ENCODE measurements at places on chromosomes 2 and 18.

- no peak for DNase-seq
Observed at GRCh38 chr18:41700416-41700815, 254.6 kb upstream of the PIK3C3 start.

- no peak for DNase-seq
Observed at GRCh38 chr2:209471037-209471436, 47.2 kb downstream of the MAP2 start.

- no peak for DNase-seq
Observed at GRCh38 chr18:51092117-51092516, 62.1 kb downstream of the SMAD4 start.

- DNase-seq: peak; percentile 5
Observed at GRCh38 chr2:85131116-85131515, 2.1 kb upstream of the TCF7L1 start.

GRCh38 chr2:207311316-207312005 is 145.7 kb upstream of the KLF7 start:
- no peak for DNase-seq

DNA sequence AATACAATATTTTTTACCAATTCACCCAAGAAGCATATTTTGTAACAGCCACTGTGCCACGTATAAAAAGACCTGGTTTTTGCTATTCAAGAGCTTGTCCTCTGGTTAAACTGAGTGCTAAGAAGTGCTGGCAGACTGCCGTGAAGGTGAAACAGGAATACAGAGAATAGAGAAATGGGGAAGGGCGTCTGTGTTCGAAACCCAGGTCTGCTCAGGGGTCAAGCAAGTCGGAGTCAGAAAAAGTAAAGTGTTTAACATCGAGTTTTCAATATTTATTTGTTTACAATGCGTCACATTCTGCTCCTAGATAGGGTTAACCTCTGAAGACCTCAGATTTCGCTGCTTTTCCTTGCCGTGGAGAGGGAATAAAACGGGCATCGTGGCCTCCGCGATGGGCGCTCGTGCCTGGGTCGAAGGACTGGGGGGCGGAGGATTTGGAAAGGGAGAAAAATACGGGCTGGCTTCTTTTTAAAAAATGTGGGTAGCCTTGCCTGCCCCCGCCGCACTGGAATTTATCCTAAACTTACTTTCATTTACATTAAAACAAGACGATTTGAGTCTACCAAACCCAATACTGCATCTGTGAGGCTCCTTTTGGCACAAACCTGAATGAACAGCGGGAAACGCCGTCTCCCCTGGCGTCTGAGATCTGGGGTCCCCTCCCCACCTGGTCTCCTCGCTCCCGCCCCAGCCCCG is 1.1 kb upstream of the SNTG2 start:
- no peak for DNase-seq

GRCh38 chr2:232354069-232354468 is 24.5 kb upstream of the ALPP start:
- no peak for DNase-seq

DNA sequence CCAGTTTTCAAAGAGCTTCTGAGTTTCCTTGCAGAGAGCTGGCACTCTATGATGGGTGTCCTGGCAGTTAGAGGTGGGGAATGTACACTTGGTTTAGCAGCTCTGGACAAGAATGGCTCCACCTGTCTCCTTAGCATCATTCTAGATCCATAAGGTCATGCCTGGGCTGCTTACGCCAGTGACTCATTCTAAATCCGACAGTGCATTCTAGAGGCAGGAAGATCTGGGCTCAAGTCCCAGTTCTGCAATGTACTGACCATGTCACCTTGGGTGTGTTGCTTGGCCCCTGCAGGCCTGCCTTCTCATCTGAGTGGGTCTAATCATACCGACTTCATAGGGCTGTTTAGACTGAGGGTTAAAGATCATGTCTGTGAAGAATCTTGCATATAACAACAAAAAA is 46.5 kb downstream of the PTGR3 start:
- no peak for DNase-seq

DNA sequence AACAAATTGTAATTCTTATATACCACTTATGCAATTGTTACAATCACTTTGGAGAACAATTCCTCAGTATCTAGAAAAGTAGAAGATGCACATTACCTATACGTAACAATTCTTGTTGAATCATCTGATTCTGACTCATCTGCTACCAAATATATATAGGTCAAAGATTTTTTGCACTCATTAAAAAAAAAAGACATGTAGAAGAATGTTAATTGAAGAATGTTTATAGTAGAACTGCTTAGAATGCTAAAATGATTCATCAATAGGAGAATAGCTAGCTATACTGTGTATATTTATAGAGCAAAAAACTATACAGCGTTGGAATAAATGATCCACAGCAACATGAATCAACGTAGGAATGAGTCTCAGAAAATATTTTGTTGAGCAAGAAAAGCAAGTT is 29.5 kb upstream of the STAT1 start:
- no peak for DNase-seq

DNA sequence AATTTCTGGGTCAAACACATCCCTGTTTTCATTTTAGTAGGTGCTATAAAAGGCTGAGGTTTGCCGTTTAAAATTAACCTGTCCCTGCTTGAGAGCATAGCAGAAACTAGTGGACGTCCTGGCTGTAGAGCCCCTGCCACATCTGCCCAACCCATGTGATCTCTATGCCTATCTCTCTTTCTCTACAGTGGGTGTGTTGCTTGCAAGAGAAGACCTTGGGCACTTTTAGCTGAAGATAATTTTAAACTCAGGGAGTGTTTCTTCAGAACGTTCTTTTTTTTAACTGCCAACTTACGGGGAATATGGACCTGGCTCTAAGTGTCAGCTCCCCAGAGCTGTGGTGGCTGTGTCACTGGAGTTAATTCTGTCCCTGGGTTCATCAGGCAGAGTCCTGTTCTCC is 100.6 kb downstream of the NRP2 start:
- no peak for DNase-seq

GRCh38 chr2:85704800-85705679 is 10.9 kb downstream of the GNLY start:
- peak; percentile 21 for DNase-seq

DNA sequence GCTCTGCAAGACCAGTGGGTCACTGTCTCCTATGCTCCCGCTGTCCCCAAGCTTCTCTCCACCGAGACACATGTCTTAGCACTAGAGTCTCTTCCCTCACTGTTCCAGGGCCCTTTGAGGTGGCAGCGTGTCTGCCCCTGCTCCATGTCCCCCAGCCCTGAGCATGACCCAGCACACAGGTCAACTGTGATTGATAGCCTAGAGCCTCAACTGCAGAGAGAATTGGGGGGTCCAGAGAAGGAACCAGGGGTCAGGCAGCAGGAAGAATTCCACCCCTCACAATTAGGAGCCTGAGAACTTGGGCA is 54.6 kb upstream of the ODC1 start:
- no peak for DNase-seq

GRCh38 chr18:58572181-58572580 is 56.7 kb downstream of the ALPK2 start:
- DNase-seq: no peak
